ENCODE measurements at places on chromosomes 6 and 20.

GRCh38 chr6:86756640-86757229, 180.6 kb upstream of the HTR1E start:
- DNase-seq: no peak

DNA sequence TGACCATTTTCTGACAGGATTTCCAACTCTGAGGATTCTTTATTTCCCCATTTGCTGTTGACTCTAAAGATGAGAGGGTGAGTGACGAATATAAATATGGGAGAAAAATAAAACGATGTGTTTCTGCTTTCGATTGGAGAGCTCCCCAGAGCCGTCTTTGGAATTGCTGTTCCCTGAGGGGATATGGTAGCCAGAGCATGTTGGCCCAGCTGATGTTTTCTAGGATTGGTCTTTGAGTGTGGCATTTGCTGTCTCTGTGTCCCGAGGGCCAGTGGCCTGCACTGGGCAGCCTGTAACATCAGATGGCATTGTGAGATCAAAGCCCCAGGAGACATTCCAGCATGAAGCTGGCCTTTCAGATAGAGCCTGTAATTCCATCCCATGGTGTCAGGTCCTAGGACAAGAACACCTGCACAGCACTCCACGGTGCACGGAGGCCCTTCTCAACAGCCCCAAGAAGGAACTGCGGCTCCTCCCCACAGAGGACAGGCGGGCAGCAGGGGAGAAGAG, 26.7 kb downstream of the PKIG start:
- no peak for DNase-seq

DNA sequence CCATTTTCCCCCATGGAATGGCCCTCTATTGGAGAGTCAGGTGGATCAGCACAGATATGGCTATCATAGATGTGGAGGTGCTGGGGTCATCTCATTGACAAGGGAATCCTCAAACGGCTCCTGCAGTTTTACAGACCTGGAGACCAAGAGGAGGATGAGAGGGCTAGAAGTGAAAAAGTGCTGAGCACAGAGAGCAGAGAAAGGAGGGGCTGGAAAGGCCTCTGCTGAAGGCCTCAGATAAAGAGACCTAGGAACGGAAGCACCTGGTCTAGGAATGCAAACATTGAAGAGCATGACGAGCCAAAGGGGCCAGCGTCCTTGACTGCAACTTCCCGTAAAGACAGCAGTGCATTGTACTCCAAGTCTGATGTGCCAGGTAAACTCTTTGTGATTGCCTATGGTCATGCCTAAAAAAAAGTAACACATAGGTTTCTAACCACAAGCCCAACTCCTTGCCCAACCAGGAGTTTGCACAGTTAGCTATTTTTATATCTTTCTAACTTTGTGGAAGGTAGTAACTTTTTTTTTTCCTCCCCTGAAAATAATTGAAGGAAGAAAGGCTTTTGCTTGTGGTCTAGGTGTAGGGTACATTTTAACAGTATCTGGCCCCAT, 15.2 kb downstream of the RSPH4A start:
- no peak for DNase-seq

DNA sequence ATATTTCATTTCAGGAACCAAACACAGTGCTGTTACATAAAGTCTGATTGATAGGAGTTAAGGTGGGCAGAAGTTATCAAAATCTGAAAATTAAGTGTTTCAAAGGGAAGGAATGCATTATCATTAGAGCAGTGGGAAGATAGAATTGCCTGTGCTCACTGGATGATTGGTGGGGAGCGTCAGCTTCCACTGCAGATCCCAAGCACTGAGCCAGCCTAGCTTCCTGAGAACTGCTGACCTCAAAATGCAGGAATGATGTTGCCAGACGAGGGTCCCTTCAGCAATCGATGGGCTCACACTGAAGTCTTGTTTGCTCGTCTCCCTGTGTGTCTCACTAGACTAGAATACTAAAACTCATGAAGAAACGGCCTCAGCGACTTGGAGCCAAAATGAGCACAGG, 110.0 kb upstream of the PHACTR1 start:
- DNase-seq: no peak

DNA sequence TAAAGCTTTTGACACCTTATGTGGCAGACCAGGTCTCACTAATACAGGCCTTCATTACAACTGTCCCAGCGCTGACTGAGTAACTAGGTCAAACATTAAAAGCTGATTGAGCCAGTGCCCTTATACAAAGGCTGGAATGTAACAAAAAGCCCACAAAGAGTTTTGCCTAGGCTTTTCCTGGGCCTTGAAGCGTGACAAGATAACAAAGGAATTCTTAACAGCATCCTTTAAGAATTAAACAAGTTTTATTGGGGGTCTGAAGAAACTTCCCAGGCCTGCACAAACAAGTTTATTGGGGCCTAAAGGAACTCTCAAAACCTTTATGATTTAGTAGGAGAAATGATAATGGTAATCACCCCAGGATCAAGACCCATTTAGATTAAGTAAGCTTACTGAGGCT, 267.6 kb upstream of the FAM83B start:
- no peak for DNase-seq

DNA sequence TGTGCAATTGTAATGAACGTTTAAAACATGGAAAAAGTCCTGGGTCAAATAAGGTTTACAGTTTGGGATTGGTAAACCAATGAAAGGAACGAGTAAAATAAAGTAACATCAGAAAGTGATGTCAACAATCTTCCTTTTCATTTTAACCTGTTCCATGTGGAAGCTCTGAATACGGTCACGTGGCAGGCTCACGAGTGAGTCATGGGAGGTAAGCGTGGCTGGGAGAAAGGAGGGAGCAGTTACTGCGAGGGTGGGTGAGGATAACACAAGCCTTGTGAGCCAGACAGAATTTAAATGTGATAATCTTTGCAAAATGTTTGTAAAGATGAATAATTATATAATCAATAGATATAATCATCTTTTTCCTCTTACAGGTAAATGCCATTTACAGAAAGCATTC, 171.3 kb upstream of the HDAC2 start:
- no peak for DNase-seq

DNA sequence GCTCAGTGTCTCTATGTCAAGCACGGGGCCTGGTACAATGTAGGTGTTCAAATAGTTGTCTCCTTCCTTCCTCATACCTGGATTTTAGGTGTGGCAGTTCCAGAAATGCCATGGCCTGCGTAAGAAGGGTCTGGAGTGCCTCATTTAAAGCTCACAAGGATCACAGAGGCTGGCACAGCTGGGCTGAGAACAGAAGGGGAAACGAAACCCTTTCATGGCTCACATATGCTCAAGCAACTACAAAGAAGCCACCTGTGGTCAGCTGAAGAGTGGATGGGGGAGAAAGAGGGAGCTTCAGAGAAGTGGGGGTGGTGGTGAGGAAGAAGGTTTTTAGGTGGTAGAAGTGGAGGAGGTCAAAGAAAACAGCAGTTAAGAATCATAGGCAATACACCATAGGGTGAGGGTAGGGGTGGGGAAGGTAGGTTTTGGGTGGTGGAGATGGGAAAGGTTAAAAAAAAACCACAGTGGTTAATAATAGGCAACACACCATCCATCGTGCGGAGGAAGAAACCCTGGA, 17.0 kb upstream of the TOP1 start:
- DNase-seq: no peak

DNA sequence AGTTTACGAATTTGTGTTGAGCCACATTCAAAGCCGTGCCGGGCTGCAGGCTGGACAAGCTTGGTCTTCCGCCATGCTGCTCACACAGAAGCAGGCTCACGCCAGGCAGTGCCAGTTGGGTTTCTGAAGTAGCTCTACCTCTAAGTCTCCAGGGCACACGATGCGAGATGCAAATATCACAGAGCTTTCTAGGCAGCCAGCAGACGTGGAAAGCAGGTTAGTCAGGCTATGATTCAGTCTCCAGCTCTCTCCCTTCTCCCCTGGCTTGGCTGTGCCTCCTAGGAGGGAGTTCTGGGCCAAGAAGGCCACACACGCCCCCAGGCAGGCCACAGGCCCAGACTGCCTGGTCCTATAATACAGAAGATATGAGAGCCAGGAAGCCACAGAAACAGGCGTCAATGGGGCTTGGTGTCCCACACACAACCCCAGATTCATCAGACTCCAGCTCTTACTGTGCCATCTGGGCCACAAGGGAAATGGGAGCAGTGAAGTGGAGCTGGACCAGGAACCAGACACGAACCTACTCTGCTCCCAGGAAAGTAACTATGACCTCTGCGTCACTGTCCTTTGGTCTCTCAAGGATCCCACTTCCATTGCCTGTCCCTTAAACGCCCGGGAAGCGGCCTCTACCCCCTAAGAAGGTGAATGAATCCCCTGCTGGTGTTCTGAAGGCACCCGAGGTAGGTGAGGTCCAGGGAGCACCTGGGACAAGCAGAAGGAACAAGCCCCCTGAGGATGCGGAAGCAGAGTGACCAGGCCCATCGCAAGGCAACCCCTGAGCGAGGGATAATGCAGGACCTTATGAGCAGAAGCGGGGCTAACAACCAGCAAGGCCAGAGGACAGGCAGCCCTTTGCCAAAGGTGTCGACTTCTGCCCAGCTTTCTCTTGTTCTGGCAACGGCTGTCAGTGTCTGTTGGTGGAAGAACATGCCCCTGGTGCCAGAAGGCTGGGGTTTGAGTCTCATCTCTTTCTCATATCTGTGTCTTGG, 61.2 kb downstream of the GFOD1 start:
- DNase-seq: peak; percentile 43

DNA sequence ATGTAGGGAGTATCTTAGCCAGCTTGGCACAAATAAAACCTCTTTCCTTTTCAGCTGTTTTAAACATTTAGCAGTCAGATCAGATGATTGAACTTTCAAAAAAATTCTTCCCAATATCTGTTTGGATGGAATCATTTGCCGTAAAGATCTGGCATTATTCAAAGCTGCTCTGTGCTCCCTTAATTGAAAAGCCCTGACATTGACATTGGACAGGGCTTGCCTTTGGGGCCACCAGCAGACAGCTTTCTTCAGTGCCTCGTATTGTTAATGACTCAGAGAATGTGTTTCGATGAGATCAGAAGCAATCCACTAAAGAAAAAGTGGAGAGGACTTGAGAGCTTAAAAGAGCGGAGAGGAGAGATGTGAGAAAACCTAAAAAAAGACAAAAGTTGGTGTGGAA, 343.5 kb downstream of the NRN1 start:
- no peak for DNase-seq

DNA sequence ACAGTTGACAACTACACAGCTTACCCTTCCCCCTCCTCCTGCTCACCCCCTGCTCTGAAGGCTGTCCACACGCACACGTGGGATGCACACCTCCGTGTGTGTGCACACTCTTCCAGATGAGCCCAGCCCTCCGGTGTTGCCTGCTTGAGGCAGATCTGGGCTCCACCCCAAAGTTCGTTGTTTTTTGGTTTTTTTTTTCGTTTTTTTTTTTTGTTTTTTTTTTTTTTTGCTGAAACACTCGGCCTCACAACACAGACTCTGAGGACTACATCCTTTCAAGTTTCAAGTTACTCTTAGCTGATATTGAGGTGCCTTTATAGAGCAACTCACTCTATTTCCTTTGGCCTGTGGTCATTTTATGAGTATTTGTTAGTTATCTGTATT, 88.2 kb downstream of the RREB1 start:
- no peak for DNase-seq

DNA sequence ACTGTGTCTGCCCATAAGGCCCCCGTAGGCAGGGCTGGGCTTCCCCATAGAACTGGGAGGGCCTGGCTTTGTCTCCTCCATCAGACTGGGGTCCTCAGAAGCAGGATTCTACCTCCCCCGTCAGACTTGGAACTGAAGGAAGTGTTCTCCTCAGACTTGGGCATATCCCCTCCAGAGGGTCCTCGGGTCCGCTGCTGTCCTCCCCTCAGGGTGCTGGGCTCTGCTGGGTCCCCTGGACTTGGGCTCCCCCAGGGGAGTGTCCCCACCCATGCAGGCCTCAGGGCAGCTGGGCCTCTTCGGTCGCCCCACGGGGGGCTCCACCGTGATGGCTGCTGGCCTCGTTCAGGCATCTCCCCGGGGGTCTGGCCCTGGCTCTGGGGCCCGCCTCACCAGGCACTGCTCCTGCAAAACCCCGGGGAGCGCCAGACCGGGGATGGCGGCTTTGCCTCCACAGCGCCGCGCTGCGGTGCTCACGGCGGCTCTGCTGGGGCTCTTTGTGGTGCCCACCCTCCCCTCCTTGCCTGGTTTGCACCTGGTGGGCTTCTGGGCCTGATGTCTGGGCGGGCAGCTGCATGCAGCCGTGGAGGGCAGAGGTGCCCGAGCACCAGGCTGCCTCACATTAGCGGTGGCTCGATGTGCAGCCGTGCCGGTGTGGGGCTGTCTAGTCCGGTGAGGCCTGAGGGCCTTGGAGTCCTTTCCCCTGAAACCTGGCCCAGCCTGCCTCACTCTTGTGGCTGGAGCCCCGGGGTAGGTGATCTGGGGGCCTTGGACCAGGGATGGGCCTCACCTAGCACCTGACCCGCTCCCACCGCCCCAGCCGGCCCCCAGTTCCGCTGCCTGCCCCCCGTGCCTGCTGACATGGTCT, 13.9 kb downstream of the COL20A1 start:
- DNase-seq: no peak

- no peak for DNase-seq
Measured at GRCh38 chr20:19451231-19451922, 238.9 kb downstream of the SLC24A3 start.

DNA sequence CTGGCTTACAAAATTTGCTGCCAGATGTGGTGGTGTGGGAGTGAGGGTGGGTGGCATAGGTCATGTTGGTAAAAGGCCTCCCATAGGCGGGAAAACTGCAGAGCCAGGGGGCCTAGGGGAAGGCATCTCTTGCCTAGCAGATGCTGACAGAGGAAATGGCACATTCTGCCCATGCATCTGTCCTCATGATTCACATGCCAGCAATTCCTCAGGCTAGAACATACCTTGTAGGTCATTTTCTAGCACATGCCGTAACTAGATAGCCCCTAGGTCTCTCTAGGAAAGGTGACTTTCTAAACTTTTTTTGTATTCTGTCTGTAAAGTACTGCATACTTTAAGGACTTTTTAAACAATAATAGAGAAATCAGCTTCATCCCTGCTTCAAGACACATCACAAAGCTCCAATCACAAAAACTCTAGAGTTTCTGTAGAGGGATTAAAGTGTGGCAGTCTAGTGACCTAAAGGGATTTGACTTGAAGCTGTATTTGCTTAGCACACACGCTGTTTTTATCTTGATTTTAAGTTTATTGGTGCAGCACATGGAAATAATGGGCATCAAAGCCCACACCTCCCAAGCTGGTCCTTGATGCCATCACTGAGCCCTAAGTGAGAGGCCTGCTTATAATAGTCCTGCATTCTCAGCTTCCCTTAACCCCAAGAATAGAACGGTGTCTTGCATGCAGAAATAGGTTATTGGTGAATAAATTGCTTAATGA, 55.2 kb downstream of the ANKEF1 start:
- DNase-seq: no peak

DNA sequence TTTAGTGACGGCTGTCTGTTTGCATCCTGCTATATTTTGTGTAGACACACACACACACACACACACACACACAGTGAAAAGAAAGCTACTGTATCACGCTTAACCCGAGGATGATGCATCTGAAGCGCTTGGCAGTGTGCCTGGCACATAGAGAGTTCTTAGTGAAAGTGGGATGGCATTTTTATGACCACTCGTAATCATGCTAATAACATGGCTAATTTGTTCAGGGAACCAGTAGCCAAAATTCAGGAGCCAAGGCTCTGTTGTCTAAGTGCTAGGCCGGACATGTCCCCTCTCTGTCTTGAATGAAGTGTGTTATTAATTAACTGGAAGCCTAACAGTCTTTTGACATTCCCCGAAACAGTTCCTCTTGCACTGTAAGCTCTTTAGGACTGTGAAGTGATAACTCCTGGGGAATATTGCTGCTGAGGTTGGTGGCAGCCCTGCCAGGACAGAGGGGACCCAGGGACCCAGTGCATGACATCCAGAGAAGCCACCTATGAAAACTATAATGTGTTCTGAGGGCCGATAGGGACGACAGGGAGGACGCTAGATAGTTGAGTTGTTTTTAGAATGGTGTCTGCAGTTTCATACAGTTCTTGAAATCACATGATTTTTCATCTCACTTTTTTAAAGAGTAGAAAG, 45.0 kb upstream of the IRF4 start:
- DNase-seq: no peak

Data from stimulated activated CD4-positive, alpha-beta T cell treated with anti-CD3 and anti-CD28 coated beads, Interleukin-12 subunit alpha, Interleukin-12 subunit beta, amount 100 ng/mL, for 48 hours (primary cell).